ENCODE measurements at places on chromosomes 6 and 20.

GRCh38 chr20:2305029-2305428 lies 9.2 kb downstream of the TGM3 start:
- H3K36me3 ChIP-seq = no peaks in the 10 kb centered on the region
- peaks cover 21% of the 10 kb centered on the region for H3K27me3 ChIP-seq

DNA sequence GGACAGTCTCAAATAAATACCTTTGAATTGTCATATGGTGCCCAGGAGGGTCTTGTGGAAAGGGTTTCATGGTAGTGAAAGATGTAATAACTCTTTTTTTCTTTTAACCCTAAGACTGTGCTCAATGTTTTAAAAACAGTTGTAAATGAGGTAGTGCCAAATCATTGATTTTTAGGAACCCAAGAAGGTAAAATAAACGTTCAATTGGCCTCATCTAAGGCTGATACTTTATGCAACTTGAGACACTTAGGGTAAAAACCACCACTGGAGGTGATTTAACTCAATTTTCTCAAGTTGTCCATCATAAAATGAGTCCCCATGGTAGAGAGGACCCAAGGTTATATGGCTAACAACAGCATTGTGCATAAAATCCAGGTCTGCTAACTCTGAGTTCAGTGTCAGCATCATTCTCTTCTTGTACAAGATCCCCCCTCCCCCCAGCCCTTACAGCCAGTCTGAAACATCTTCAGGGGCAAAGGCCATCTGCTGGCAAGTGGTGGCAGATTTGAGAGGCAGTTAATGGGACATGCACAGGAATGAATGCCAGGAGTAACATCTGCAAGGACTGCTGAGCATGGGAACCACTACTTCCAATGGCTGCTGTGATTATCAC lies 244.4 kb downstream of the GMPR start:
- H3K36me3 ChIP-seq = no peaks in the 10 kb centered on the region
- H3K27me3 ChIP-seq = no peaks in the 10 kb centered on the region
- no peak overlapping the region for H3K4me3 ChIP-seq

GRCh38 chr6:26613689-26614683 lies 17.2 kb downstream of the ABT1 start:
- peaks cover 6% of the 10 kb centered on the region for H3K4me1 ChIP-seq
- no peak for DNase-seq
- no peak overlapping the region for H3K27ac ChIP-seq

GRCh38 chr6:38975621-38976049 lies 72.9 kb upstream of the GLP1R start:
- no peaks in the 10 kb centered on the region for H3K36me3 ChIP-seq
- H3K4me1 ChIP-seq = no peaks in the 10 kb centered on the region
- peaks cover 20% of the 10 kb centered on the region for H3K27me3 ChIP-seq
- no peak overlapping the region for H3K27ac ChIP-seq
- DNase-seq = no peak

DNA sequence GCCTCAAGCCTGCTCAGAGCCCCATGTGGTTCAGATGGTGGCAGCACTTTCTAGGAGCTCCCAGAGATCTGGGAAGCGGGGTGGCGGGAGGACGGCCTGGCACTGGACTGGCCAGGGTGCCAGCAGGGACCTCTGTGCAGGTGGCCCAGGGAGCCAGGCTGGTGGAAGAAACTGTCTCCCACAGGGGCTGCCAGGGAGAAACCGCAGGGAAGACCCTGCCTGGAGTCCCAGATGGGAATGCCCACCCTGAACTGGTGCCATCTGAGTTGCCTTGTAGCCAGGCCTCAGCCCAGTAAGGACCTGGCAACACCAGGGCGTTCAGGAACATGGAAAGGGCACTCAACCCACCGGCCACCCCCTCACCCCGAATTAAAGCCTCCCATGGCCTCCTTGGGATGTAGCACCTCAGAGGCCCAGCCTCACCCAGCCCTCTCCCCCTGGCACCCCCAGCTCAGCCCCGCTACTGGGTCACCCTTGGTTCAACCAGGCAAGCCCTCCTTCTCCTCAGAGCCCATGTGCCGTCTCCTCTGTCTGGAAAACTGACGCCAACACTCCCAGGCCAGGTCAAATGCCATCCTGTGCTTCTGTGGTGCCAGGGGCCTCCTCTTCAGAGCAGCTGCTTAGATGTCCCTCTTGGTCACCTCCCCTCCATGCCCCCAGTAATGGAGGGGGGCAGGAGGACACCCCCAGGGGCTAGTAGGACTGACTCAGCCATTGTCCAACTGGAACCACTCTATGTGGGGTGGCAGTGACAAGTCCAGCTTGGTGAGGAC lies 5.9 kb upstream of the C20orf144 start:
- DNase-seq = no peak
- no peak overlapping the region for H3K27ac ChIP-seq
- H3K4me3 ChIP-seq = no peak overlapping the region
- H3K27me3 ChIP-seq = no peaks in the 10 kb centered on the region
- peaks cover 9% of the 10 kb centered on the region for H3K4me1 ChIP-seq

DNA sequence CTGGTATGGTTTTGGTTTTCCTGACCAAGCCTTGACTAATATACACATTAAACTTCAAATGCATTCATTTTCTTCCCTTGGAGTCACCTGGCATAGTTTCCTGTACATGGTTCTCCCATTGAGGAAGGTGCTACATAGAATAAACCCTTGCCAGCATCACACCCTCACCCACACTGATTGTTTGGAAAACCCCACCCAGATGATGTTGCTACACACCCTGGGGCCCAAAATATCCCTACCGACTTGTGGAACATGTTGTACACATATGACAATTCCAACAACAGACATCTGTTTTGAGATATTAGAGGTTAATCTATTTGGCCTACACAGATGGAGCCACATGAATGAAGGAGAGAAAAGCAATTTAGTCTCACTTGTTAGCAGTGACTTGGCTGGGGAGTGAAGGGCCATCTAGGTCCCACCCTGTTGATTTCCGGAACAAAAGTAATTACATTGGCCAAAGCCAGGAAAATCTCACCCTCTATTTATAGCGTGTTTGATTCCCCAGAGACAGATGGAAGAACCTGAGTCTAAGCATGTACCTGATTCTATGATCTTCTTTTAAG lies 606.0 kb upstream of the BTBD3 start:
- no peaks in the 10 kb centered on the region for H3K36me3 ChIP-seq
- no peak overlapping the region for H3K4me3 ChIP-seq
- DNase-seq = no peak
- H3K4me1 ChIP-seq = no peaks in the 10 kb centered on the region
- H3K27ac ChIP-seq = no peak overlapping the region

DNA sequence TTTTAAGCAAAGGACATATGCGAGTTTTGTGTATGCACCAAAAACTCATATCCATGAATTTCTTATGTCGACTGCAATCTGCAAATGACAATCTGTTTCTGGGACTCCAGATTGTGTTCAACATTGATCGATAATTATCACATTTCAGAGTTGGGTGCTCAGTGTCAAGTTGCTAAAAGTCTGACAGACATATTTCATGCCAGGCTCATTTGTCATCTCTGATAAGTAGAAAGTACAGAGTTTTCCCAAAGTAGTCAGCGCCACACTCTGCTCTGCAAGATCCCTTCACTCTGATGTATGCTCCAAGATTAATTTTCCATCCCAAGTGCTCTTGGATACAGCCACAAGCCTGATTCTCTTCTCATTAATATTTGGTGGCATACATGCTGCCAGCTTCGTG lies 331.1 kb downstream of the DOK5 start:
- no peaks in the 10 kb centered on the region for H3K36me3 ChIP-seq
- H3K27me3 ChIP-seq = no peaks in the 10 kb centered on the region
- H3K4me3 ChIP-seq = no peak overlapping the region
- no peaks in the 10 kb centered on the region for H3K4me1 ChIP-seq
- no peak for DNase-seq
- no peak overlapping the region for H3K27ac ChIP-seq

DNA sequence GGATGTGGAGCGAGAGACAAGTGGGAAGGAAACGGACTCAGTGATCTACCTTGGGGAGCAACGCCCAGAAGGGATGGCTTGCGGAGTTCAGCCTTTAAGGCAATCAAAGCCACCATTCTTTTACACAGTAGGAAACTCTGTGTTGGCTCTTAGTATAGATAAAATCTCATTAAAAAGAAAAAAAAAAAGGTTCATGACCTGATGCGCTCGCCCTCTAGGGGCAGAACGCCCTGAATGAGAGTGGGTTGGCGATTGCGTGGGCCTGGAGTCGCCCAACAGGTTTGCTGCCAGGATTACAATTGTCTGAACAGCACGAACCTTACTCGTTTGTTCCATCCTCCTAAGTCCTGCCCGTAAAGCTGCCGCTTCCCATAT lies 1.2 kb downstream of the TPD52L1 start:
- peaks cover 16% of the 10 kb centered on the region for H3K4me1 ChIP-seq
- no peaks in the 10 kb centered on the region for H3K27me3 ChIP-seq
- DNase-seq = no peak
- no peaks in the 10 kb centered on the region for H3K36me3 ChIP-seq
- H3K4me3 ChIP-seq = peak overlapping the region; percentile 94
- peak overlapping the region; percentile 61 for H3K27ac ChIP-seq

DNA sequence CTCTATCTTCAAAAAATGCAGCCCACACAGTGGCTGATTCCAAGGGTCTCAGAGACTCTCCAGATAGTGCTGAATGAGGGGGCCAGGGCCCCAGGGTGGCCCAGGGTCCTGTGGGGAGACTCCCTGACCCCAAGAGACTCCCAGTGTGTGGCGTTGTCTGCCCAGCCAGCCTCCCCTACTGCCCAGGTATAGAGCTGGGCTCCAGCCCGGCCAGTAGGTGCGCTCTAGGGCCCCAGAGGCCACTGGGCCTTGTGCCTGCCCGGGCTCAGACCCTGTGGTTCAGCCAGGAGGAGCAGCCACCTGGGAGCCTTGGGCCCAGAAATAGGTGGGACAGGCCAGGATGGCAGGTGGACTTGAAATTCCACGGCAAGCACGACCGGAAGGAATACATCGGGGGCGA lies 30.3 kb upstream of the GATA5 start:
- H3K36me3 ChIP-seq = no peaks in the 10 kb centered on the region
- H3K4me3 ChIP-seq = no peak overlapping the region
- H3K4me1 ChIP-seq = peaks cover 9% of the 10 kb centered on the region
- H3K27me3 ChIP-seq = peaks cover 3% of the 10 kb centered on the region
- no peak overlapping the region for H3K27ac ChIP-seq
